ENCODE measurements at places on chromosomes 16 and 17. TPM values are rescaled to one million over a fixed set of nuclear protein-coding genes. Genes with fewer than 3 reads are reported as not detected.

GRCh38 chr16:86033016-86033474, 134.1 kb downstream of the IRF8 start:
- H3K27ac ChIP-seq, result no peak overlapping the region
- peaks cover 17% of the 10 kb centered on the region for H3K4me1 ChIP-seq
- peaks cover 20% of the 10 kb centered on the region for H3K27me3 ChIP-seq
- no peak for DNase-seq
- H3K36me3 ChIP-seq, result no peaks in the 10 kb centered on the region

- peaks cover 19% of the 10 kb centered on the region for H3K27me3 ChIP-seq
- H3K36me3 ChIP-seq, result peaks cover 6% of the 10 kb centered on the region
- H3K27ac ChIP-seq, result peak overlapping the region; percentile 99
- H3K4me1 ChIP-seq, result peaks cover 24% of the 10 kb centered on the region
Measured at GRCh38 chr17:41617698-41618097, 5.1 kb upstream of the KRT16 start.

DNA sequence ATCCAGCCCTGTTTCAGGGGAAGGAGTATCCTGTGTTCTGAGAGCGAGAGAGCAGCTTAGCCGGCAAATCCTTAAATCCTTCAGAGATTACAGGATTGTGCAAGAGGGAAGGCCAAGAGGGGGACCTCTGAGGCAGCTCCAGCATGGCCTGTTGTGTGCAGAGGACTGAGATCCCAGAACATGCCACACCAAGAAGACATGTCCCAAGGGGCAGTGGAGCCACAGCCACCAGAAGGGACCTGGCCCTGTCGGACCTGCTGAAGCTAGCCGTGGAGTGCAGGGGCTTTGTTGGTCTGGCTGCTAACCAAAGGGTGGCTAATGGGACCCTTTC, 1.6 kb upstream of the MRC2 start:
- H3K27ac ChIP-seq, result peak overlapping the region; percentile 18
- no peak for DNase-seq
- H3K4me3 ChIP-seq, result peak overlapping the region; percentile 77
- peaks cover 31% of the 10 kb centered on the region for H3K27me3 ChIP-seq

Gene PRR15L
- 32.5 TPM for total RNA-seq
